ENCODE measurements at places on chromosomes 1 and 21.

DNA sequence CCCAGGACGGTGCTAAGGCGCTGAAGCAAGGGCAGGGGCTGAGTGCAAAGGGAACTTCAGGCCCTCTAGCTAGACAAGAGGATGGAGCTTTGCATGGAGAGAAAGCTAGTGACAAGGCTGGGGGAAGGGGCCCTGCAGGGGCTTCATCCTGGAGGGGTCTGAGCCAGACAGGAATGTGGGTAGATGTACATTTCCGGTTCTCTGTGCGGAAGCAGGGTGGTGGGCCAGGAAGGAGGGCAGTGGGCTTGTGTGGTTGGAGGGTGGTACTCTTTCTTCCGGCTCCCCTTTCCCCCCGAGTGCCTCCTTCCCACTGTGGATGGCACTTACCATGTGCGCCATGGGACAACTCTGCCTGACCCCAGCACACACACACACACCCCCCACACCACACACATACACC, 1.5 kb downstream of the KISS1 start:
- no peak for DNase-seq

DNA sequence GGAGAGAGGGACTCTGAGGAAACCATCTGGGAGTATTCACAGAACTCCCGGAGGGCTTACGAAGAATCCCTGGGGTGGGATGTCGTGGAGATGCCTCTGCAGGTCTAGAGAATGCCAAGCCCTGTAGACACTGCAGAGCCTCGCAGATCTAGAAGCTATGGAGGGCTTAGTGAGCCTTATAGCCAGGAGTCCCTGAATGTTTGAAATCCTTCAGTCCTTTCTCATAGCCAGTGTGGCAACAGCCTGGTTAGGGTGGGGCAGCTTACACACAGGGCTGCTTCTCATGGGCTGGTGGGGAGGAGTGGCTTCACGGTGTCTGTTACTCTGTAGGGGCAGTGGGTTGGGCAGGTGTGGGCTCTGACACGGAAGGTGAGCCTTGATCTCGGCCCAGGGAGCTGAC, 44.2 kb upstream of the KDM4A start:
- no peak for DNase-seq

DNA sequence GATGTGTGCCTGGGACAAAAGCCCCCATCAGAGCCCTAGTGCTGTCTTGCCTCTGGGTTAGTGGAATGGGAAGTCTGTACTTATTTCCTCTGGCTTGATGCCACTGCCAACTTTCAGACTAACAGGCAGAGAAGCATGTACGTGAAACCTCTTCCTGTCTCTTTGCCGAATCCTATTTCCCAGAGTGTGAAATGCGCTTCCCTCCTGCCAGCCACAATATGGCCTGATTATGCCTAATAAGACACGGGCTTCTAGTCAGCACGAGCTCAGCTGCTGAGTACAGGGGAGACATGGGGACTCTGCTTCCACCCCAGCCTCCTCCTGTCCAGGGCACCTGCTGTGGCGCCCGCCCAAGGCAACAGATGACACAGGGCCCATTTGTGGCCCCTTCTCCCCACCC, 111.4 kb downstream of the KCND3 start:
- DNase-seq, result no peak

- no peak for DNase-seq
Observed at GRCh38 chr1:221159608-221160007, 280.4 kb downstream of the HLX start.

GRCh38 chr1:194103516-194104246, 917.3 kb upstream of the B3GALT2 start:
- no peak for DNase-seq

DNA sequence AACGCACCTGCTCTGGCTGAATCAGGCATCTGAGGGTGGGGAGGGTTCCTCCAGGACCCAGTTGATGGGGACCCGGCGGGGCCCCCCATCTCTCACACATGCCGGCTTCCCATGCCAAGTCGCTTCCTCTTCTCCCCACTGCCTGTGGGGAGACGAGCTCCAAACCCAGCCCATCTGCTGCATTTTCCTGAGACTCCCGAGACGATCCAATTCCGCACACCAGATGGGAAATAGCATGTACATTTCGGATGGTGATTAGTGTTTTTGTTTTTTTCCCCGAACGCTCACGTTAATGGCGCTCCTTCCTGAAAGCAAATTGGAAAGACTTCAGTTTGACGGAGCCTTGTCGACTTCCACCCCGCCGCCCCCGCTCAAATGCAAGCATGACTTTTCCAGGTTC, 13.2 kb upstream of the GRIK3 start:
- DNase-seq, result no peak

DNA sequence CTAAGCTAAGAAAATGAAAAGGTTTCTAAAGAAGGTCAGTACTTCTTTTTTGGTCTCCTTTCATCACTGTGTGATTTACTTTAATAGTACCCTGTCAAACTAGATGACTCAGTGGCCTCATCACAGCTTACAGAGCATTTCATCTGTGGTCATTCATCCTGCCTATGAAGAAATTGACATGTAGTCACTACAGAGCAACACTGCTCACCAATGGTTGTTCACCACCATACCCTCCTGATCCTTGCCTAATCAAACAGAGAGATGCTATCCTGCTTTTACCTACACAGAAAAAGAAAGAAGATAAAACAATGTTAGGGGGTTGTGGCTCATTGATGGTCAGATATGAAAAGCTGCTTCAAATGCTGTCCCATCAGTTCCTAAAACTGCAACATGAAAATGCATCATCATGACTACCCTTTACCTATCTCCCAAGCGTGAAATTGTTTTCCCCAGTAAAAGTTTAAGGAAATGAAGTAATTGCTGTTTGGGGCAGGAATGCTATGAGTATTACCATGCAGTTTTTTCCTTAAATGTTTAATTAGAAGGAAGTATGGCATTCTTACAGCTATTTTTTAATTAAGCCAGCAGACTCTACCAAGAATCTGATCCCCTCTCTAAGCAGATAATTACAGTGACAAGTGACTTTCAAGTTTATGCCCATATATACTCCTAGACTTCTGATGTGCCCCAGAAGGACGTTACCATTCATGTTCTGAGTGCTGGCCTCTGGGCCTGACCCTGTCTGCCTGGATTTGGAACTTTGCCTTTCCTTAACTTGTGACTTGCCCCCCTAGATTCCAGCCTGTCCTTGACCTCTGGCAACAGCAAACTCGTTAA, 46.1 kb upstream of the FBXO28 start:
- DNase-seq, result no peak

GRCh38 chr1:160675641-160676410, 29.0 kb upstream of the SLAMF1 start:
- DNase-seq, result peak; percentile 81

DNA sequence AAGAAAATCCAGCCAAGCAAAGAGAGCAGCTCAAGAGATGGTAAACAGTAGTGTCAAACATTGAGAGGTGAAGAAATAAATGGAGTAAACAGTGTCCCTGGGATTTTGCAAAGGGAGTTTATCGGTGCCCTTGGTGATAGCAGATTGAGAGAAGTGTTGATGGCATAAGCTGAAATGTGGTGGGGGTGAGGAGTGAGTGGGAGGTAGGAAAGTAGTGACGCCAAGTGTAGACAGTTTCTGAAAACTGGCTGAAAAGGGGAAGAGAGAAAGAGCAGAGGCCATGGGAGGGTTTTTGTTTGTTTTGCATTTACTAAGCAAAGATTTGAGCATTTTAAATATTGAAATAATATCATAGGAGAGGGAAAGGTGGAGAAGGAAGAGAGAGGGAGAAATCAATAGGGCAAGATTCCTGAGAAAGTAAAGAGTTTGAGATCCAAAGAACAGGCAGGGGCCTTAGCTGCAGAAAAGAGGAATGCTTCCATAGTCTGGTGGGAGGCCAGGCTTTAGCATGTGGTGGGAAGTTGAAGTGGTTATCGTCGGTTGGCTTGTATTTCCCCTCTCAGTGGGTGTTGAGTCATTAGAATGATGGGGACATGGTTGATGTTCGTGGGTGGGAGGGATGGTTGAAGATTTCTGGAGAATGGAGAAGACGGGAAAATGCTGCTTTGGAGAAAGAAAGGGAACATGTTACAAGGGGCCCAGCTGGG, 26.8 kb upstream of the RASAL2 start:
- no peak for DNase-seq

DNA sequence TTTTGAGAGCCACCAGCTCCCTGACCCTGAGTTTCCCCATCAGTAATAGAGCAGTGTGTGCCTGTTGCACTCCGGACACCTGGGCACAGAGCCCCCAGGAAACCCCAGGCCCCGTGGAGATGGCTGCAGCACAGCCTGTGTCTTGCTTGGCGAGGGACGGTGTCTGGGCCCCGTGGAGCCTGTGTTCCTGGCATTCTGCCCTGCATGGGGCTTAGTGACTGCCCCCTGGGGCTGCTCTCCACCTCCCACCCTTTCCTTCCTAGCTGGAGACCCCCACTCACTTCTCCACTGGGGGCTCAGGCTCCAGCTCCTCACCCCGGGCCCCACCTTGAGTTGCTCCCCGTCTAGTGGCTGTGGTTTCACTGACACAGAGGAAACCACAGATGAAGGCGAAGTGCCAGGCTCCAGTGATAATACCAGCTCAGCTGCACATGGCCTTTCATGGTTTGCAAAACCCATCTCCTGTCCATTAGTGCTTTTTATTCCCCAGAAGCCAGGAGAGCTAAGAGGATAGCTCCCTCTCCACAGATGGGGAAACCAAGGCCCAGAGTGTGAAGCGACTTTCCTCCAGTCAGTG, 39.4 kb downstream of the DMRTB1 start:
- no peak for DNase-seq

DNA sequence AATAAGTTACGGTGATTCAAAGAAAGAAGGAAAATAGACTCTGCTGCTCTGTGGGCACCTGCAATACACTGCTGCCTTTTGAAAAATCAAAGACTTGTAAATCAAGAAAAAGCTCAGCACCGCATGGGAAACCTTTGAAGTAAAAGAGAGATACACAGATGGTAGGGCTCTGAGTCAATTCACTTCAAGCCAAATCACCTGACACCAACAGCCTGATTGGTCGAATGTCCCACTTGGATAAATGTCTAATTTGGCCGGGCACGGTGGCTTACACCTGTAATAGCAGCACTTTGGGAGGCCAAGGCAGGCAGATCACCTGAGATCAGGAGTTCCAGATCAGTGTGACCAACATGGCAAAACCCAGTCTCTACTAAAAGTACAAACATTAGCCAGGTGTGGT, 19.2 kb upstream of the RCAN3 start:
- peak; percentile 50 for DNase-seq

DNA sequence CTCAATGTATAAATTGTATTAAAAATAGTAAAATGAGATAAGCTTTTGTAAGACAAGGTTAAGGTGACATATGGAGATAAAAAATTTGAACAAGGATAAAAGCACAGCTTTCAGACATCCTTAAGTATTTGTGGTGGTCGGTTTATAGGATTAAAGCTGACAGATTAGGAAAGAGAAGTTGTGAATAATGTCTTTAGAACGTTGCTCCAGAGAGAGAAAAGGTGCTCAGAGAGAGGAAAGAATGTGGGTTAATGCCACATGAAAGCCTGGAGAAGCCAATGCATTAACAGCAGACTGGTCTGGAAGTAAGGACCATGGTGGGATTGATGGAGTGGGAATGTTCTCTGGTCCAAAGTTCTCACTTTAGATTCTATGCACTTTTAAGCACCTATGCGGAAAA, 44.8 kb downstream of the ATP6V1G3 start:
- DNase-seq, result no peak

DNA sequence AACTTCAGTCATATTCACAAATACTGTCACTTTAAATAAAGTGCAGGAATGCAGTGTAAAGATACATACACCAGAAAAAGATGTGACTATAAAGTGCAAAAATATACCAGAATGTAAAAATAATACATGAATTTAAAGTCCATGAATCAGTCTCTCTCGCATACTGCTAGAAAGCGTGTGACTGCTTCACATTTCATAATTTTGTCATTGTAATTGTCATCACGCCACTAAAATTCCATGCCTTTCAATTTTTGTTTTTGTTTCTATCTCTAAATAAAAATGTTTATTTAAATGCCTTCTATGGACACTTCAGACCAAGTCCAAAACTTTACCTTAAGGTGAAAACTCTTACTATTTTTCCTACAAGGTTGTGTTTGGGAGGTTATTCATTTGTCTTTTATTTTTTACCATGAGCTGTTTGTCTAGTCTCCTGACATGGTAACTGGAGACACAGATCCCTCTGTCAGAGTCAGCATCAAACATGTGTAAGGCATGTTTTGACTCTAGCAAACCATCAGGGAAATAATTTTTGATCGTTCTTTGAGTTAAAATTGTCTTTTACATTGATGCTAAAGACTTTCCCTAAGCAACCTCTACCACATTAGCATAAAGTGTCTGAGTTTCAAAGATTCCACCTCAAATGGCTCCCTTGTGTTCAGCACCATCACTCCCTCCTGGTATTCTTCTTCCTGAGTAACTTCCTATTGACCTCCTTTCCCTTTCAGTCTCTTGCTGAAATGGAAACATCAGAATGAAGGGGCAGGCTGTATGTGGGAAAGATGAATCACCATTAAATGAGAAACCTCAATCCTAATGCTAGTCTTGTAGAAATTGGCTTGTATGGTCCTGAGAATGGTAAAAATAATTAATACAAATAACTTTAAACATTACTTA, 14.0 kb upstream of the AIM2 start:
- no peak for DNase-seq

DNA sequence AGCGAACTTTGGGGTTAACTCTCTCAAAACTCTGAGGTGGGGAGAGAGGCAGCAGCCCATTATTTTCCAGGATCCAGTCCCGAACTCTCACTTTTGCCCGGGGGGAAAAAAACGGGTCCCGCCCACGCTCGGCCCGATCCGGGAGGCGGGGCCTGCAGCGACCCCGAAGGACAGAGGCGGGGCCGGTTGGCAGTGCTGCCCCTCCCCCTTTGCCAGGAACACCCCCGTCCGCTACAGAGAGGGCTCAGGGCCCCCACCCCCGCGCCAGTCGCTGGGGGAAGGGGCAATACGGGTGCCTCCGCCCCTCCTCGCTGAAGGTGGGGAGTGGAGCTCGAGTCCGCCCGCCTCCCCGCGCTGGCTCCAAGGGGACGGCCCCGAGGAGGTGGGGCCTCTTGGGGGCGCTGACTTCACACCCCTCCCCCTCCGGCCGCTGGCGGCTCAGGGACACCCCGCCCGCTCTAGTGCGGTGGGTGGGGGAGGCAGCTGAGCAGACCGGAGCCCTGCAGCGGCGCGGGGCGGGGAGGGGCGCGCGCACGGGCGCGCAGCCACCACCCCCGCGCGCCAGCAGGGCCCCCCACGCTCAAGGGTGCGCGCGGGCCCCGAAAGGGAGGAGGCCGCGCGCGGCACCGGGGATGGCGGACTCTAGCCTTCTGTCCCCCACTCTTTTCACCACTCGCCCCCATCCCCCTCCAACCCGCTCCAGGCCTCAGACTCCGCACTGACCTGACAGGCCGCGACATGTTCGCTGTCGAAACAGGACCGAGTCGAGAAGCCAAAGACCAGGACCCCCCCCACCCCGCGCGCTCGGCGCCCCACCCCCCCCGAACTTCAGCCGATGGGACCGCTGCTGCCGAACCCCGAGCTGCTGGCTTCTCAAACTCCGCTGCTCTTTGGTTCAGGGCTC, 496 bp downstream of the NUCKS1 start:
- peak; percentile 95 for DNase-seq

DNA sequence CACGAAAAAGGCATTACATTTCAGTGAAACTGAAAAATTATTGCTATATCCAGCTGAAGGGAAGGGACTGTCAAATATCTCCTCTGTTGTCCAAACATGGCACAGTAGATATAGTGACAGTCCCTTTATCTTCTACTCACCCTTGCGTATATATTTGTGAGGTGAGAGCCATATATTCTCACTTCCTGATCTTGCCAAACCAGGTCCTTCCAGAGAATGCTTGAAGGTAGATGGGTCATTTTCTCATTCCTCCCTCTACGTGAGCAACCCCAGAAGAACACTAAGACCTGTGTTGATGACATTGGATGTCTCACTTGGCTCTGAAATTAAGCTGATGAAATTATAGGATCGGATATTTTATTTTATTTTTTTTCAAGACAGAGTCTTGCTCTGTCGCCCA, 151.2 kb downstream of the DHRS3 start:
- no peak for DNase-seq
